Esophagus squamous epithelium (tissue), 5 donors: ENCODE measurements at places on chromosomes 7 and 10.

DNA sequence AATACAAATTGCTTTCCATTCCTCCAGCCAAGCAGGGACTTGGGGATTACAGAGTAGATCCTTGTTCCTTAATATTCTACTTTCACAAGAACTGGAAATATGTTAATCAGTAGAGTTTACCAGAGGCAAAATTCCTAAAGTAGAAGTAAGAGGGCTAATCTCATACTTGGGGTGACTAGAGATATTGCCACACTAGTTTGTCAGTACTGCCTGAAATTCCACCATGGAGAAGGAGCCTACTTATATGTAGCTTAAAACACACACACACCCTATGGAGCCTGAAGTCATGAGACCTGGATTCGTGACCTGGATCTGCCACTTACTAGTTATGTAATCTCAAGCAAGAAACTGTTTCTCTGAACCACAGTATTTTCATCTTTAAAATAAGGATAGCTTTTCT, 33.9 kb downstream of the STRIP2 start:
- no peak for DNase-seq

DNA sequence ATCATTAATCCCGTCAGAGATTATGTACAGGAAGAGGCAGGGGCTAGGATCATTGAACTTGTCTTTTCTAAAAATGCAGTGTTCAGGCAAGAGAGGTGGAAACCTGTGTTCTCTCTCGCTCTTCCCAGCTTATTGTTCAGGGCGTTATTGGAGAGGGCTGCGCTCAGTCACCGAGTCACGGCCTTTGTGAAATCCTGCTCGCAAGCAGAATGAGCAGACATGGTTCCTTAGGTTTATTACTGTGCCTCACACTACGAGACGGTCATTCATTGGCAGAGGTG, 631 bp upstream of the PRKRIP1 start:
- DNase-seq: no peak

- DNase-seq: no peak
Measured at GRCh38 chr10:102658802-102659201, 14.5 kb downstream of the TRIM8 start.

DNA sequence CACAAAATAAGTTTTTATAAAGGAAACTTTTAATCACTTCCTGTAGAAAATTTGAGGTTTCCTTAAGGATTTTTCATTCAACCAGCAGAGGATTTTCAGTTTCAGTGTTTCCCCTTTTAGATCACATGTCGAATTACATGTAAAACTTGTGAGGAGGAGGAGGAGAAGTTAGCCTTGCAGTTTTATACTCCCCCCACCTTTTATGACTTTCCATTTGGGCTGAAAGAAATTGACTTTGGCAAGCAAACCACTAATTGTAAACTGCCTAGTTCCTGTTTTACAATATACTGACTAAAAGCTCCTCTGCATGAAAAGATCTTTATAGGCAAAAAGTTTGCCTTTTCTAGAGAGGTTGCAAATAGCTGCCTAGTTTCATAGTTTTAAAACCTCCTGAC, 3.0 kb downstream of the BAMBI start:
- DNase-seq: no peak

DNA sequence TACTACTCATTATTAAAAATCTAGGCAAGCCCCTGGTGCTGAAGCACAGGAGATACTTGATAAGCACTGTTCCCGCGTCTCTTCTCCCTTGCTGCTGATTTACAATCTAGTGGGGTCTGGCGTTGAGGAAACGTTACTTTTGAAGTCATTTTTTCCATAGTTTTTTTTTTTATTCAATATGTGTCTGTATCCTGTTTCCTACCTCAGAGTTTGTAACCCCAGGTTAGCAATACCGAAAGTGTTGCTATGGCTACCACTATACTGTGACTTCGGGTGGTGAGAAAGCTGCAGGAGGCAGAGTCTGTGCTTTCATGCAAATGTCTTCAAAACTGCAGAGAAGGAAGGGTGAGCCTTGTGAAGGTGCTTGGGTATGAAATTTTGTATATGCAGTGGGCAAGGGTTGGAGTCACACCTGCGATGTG, 458.8 kb upstream of the GHITM start:
- no peak for DNase-seq

GRCh38 chr10:119166564-119166963, 1.1 kb upstream of the SFXN4 start:
- no peak for DNase-seq

GRCh38 chr7:882336-883035, 6.1 kb downstream of the GET4 start:
- DNase-seq: no peak
